ENCODE measurements at places on chromosomes 5 and 9.

DNA sequence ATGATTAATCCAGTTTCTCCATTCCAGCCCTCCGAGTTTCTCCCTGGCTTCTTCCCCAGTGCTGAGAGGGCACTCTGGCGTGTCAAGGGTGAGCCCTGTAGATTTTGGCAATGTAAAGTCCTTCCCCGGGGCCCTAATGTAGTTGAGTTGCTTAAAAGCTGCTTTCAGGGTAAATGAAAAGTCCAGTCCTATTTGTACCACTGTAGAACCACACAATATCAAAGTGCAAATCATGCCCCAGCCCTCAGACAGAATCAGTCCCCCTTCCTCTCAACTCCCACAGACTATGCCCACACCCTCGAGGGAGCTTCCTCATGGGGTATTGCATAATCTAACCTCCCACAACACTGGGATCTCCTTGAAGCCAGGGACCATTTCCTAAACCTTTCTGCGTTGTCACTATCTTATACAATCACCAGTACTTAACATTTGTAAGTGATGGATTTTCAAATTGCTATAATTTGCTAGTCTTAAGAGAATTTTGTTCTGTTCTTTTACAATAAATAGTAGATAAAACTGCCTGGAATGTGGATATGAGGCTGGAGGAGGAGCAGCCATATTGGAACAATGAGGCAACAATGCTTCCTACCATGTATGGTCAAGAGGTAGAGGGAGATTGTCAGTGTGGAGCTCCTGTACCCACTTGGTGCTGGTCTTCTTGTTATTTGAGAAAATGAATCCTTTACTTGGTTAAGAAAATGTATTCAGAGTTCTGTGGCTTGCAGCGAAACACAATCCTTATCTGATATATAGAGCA is 34.4 kb downstream of the ZNF366 start:
- DNase-seq: no peak

- DNase-seq: no peak
These were observed 15.6 kb upstream of the ACSL6 start for GRCh38 chr5:132027027-132027426.

DNA sequence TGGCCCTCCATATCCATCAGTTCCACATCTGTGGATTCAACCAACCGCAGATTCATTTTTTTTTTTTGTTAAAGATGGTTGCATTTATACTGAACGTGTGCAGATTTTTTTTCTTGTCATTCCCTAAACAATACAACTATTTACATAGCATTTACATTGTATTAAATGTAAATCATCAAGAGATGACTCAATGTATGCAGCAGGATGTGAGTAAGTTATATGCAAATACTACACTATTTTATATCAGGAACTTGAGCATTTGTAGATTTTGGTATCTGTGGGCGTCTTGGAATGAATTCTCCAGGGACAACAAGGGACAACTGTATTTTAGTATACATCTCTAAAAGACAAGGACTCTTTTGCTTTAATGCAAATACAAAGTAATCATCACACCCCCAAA is 299.2 kb upstream of the ZNF608 start:
- no peak for DNase-seq

GRCh38 chr5:78983601-78984438 is 1.3 kb downstream of the ARSB start:
- DNase-seq: no peak

GRCh38 chr9:83475741-83476140 is 62.5 kb downstream of the FRMD3 start:
- DNase-seq: no peak

DNA sequence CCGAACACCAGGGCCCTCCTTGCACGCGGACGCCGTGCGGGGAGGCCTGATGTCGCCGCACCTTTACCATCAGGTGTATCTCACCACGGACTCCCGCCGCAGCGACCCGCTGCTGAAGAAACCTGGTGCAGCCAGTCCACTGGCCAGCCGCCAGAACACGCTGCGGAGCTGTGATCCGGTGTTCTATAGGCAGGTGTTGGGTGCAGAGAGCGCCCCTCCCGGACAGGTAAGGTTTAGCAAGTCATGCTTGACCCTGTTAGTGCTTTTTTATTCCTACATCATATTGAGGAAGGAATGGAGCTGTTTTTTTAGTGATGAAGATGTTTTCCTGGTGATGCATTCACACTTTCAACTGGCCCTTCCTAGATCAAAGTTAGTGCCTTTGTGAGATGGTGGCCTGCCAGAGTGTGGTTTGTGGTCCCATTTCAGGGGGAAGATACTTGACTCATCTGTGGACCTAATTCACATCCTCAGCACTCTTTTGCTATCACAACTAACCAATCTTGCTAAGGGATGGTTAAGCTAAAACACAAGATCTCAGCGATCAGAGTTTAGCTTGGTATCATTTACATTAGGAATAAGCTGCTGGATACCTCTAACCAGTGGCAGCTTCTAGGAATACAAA is 2.7 kb downstream of the PCDHGC3 start:
- DNase-seq: no peak

DNA sequence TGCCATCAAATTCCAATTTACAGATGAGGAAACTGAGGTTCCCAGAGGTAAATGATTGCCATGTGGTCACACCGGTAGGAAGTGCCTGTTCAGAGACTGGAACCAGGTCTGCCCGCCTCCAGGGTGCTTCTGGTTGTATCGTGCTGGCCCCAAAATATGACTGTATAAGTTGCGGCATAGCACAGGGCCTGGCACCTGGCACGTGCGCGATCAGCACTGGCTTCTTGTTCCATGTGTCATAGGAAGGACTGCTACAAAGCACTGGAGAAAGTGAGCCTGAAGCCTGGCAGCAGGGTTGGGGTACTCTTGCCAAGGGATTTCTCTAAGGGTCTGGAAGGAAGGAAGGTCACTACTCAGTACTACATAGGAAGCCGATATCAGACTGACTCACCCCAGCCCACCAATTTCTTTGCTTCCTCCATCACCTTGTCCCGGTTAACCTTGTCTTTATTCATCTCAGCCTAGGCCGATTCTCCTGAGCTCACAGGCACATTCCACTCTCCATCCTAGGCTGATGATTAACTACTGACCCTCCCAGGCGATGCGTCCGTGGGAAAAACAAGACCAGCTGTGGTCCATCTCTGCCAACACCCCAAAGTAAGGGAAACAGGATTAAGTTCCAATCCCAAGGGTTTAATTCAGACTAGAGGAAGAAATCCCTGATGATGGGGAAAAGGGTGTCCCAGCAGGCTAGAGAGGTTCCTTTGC is 1.8 kb downstream of the HRH2 start:
- no peak for DNase-seq

DNA sequence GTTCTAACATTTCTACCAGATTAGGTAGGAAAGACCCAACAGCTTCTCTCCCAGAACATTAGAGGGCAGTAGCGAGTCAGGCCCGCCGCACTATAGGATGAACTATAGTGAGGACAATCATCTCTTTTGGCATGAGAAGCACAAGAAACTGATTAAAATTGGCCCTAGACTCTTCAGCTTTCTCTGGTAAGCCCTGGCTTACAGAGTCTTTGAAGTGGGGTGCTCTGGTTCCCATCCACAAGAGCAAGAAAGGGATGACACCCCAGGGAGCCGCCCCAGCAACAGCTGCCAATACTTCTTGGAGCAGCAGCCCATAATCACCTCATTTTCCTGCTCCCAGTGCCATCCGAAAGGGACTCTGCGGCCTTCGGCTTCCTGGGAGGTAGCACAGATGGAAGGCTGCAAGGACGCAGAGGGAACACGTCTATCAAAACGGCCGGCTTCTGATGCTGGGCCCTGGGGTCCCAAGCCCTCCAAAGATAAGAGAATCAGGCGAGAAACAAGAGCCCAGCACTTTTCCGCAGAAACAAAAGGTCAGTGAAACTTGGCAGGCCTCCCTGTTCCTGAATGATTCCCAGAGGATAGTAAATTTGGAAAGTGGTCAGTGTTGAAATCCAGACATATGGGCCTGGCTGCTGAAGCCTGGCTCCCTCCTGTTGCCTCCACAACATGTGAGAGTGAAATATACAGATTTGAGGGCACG is 69.3 kb downstream of the HSD17B3 start:
- no peak for DNase-seq

DNA sequence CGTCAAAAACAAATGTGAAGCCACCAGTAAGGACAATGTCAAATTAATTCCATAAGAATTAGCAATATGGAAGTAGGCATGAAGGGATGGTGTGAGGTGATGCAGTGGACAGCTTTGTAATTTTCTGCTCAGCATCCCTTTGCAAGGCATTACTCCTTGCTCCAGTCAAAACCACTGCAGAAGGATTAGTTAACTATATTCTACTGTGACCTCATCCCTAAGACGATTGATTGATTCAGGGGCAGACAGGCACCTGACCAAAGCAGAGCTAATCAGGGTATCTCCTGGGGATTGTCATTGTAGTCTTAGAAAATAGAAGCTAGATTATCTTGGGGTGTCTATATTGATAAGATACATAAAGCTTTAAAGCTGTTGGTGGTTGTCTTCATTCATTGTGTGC is 98.7 kb downstream of the NMUR2 start:
- no peak for DNase-seq

DNA sequence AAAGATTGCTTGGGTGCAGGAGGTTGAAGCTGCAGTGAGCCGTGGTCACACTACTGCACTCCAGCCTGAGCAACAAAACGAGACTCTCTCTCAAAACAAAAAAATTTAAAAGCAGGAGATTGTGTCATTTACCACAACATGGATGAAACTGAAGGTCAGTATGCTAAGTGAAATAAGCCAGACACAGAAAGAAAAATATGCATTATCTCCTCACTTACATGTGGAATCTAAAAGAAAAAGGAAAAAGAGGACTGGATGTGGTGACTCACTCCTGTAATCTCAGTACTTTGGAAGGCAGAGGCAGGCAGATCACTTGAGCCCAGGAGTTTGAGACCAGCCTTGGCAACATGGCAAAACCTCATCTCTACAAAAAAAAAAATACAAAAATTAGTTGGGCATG is 146.8 kb upstream of the DAPK1 start:
- DNase-seq: no peak

DNA sequence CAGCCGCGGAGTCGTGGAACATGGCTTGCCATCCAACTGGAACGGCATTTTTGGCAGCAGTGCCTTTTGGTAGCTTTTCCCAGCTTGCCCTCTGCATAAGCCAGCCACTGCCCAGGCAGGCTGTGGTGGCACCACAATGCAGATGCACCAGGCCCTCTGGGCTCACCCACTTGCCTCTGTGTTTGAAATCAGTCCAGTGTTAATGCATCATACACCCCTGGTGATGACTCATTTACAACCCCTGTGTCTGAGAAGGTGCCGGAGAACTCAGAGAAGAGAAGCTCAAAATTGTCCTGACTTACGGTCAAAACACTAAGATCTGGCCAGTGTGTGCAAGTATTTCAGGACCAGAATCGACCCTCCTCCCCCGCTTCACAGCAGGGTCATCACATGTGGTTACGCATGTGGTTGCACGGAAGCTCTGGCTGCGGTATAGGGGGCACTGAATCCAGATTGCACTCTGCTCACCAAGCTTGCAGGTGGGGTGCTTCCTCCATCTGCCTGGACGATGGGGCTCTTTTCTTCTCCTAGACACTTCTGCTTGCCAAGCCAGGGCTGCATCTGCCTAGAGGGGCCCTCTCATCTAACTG is 66.5 kb upstream of the SMIM15 start:
- no peak for DNase-seq

DNA sequence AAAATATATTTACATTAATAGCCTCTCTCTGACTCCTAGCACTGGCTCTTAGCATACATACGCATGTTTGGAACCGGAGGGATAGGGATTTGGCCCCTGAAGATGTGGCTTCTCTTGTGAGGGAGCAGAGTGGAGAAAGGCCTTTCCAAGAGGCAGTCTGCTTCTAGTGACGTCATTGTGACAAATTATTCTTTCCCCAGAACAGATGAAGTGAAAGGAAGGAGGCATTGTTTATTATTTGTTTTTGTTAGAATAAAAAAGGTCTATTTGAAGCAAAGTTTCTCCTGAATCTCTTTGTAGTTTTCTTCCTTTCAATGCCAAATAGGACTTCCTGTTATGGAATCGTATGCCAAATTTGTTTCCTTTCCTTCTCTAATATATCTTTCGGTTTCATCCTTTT is 361.6 kb downstream of the ICE1 start:
- DNase-seq: no peak

DNA sequence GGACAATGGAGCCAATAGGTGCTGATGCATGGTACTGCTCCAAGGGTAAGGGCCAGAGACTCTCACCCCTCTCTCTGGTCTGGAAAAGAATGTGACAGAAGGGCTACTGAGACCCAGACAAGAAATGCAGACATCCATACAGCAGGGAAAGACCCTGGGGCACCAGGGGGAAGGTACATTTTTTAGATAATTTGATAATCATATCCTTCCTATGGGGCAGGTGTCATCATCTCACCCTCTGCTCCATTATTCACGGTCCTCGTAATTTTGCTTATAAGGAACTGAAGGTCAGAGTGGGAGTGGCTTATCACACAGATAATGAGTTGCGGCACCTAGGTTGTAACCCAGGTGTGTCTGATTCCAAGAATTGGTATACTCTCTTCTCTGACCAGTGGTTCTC is 90.0 kb downstream of the TRIM32 start:
- DNase-seq: no peak

- DNase-seq: no peak
These were observed 1.2 kb downstream of the ANKRD33B start for GRCh38 chr5:10564838-10565784.

- DNase-seq: no peak
These were observed 3.1 kb downstream of the ANXA2R start for GRCh38 chr5:43036856-43037635.

DNA sequence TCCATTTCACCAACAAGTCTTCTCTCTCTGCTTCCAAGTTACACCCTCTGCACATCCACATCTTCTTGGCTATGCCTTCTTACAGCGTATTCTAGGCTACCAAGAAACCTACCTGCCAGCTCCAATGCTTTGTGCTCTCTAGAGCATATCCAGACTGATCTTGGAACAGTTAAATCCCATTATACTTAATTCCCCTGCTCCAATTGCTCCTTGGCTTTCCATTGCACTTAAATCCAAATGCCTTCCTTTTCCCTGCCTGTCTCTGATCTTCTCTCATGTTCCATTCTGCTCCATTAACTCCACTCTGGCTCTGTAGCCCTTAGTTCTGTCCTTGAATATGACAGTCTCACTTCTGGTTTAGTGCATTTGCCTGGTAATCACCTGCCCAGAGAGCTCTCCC is 322.4 kb downstream of the LRRC70 start:
- DNase-seq: no peak

DNA sequence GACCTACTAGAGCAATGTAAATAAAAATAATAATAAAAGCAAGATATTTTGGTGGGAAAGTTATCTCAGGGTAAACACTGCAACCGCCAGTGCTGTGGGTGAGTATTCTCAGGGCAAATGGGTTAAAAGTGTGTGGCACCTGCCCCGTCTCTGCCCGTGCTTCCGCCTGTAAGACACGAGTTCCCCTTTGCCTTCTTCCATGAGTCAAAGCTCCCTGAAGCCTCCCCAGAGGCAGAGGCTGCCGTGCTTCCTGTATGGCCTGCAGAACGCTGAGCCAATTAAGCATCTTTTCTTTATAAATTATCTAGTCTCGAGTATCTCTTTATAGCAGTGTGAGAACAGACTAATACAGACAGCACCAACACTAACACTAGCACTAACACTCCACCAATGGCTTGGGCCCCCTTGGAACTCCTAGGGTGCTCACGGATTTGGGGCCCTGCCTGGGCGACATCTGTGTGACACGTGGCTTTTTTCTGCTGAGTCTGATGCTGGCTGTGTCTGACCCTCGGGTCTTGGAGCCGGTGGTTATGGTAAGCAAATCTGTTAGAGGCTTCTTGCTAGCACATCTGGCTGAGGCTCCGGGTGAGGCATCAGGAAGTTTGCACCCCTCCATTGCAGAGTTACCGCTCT is 10.6 kb downstream of the PLEKHG4B start:
- DNase-seq: no peak
